ENCODE measurements at places on chromosomes 4 and X. TPM values are rescaled to one million over a fixed set of nuclear protein-coding genes. Genes with fewer than 3 reads are reported as not detected.

Gene CENPVL3
- total RNA-seq: 0.19 TPM

Gene DDX53
- total RNA-seq: not detected

Gene REPS2
- not detected for total RNA-seq

Gene RNF150
- not detected for total RNA-seq

Gene COX7B2
- total RNA-seq: not detected

DNA sequence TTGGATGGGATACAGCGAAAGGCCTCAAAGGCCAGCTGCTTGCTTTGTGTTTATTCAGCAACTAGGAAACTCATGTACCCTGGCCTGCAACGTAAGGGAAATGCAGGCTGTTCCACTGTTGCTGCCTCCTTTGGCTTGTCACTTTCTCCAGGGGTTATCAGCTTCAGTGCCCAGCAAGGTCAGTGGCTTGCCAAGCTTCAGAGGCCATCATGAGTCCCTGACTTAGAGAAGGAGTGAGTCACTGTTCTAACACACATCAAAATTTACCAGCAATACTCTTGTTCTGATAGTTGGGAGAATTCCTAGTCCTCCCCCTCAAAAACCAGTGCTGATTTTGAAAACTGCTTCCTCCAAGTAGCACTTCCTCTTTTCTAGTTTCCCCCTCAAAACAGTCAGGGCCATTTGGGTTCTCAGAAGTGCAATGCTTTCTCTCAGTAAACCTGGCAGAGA, 250.8 kb downstream of the ARHGAP24 start:
- H3K4me1 ChIP-seq: no peaks in the 10 kb centered on the region
- no peak overlapping the region for H3K27ac ChIP-seq
- no peak for DNase-seq
- no peaks in the 10 kb centered on the region for H3K36me3 ChIP-seq
- H3K4me3 ChIP-seq: no peak overlapping the region

DNA sequence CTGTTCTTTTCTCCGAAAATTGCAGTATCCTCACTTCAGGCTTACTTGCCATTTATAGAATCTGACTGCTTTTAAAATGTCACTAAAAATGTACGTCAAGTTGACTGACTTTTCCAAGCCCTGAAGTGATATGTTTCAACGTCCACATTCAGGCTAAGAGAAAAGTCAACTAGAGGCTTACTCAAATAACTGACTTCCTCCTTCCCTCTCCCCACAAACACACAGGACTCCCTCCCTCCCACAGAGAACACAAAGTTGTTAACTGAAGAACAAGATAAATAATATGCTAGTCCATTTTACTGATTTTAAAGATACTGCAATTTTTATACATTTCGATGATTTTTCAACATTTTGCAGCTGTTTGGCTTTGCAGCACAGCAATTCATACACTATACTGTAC, 13.8 kb upstream of the CDKL2 start:
- DNase-seq: no peak
- peaks cover 8% of the 10 kb centered on the region for H3K4me1 ChIP-seq
- H3K27ac ChIP-seq: peak overlapping the region; percentile 6
- peaks cover 52% of the 10 kb centered on the region for H3K36me3 ChIP-seq
- H3K4me3 ChIP-seq: no peak overlapping the region

DNA sequence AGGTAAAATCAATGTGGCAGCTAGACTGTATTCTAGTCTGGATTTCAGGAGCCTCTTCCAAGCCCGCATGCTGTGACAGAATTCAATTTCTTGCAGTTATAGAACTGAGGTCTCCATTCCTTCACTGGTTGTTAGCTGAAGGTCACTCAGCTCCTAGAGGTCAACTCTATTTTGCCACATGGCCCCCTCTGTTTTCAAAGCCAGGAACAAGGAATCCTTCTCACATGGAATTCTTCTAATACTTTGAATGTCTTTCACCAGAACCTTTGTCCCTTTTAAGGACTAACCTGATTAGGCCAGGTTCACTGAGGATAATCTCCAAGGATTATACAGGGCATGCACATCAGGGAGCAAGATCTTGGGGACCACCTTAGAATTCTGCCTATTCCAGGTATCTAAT, 23.4 kb upstream of the MMRN1 start:
- H3K27me3 ChIP-seq: peaks cover 3% of the 10 kb centered on the region
- peaks cover under 1% of the 10 kb centered on the region for H3K4me1 ChIP-seq
- H3K36me3 ChIP-seq: no peaks in the 10 kb centered on the region

DNA sequence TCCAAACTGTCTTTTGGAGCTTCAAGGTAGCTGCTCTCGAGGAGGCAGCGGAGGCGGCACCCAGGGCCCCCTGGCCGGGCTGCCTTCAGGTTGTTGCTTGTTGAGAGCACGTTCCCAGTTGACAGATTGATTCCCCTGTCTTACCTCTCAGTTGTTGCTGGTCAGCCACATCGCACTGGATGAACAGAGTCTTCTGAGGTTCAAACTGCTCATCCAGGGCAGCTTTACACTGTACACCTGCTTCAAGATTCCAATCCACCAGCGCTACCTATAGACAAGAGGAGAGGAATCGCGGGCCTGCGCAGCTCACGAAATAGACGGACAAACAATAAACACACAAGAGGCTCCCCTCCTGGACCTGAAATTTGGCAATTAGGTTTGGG, 497 bp downstream of the HPGD start:
- no peaks in the 10 kb centered on the region for H3K36me3 ChIP-seq
- peaks cover 8% of the 10 kb centered on the region for H3K4me1 ChIP-seq
- DNase-seq: peak; percentile 12
- H3K27me3 ChIP-seq: peaks cover 24% of the 10 kb centered on the region
- peak overlapping the region; percentile 61 for H3K4me3 ChIP-seq

GRCh38 chr4:3651267-3651845, 114.8 kb upstream of the ADRA2C start:
- no peaks in the 10 kb centered on the region for H3K4me1 ChIP-seq
- H3K36me3 ChIP-seq: no peaks in the 10 kb centered on the region
- H3K27ac ChIP-seq: no peak overlapping the region
- no peak overlapping the region for H3K4me3 ChIP-seq
- H3K27me3 ChIP-seq: peaks cover 7% of the 10 kb centered on the region

DNA sequence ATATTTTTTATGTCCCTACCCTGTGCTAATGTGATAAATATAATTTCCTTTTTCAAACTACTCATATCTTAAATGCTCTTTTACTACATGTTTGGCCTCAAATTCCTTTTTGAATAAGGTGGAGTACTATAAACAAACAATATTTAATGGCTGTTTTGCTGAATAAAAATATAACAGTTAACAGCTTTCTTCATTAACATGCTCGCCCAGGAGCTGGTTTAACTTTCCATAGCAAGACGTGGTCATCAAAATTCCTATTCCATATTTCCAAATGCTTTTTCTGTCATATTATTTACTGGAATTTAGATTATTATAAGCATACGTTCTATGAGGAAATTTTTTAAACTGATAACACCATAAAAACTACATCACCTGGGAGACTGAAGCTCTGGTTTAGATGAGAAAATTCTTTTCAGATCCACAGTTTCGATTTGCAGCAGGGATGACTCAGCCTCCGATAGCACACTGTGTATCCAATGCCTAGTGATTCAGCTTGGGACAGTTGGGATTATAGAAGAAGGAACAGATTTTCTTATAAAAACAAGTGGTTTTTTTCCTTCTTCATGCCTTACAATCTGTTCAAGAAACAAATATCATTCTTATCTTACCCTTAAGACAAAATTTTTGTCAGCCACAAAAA, 129.1 kb downstream of the FBXO8 start:
- H3K36me3 ChIP-seq: no peaks in the 10 kb centered on the region
- no peaks in the 10 kb centered on the region for H3K4me1 ChIP-seq
- H3K4me3 ChIP-seq: no peak overlapping the region
- H3K27me3 ChIP-seq: peaks cover 12% of the 10 kb centered on the region
- no peak overlapping the region for H3K27ac ChIP-seq
- DNase-seq: no peak

GRCh38 chr4:138845054-138845453, 170.5 kb upstream of the NOCT start:
- no peak overlapping the region for H3K27ac ChIP-seq
- H3K4me1 ChIP-seq: no peaks in the 10 kb centered on the region
- H3K36me3 ChIP-seq: no peaks in the 10 kb centered on the region
- H3K4me3 ChIP-seq: no peak overlapping the region

GRCh38 chr4:118729287-118730286, 44.4 kb downstream of the METTL14 start:
- no peaks in the 10 kb centered on the region for H3K27me3 ChIP-seq
- H3K4me1 ChIP-seq: peaks cover 8% of the 10 kb centered on the region
- no peak for DNase-seq
- no peak overlapping the region for H3K27ac ChIP-seq
- no peak overlapping the region for H3K4me3 ChIP-seq
- peaks cover 32% of the 10 kb centered on the region for H3K36me3 ChIP-seq

- peaks cover 3% of the 10 kb centered on the region for H3K4me1 ChIP-seq
- no peak for DNase-seq
- peaks cover 1% of the 10 kb centered on the region for H3K27me3 ChIP-seq
These were observed 162.9 kb upstream of the NOCT start for GRCh38 chr4:138852681-138853080.

DNA sequence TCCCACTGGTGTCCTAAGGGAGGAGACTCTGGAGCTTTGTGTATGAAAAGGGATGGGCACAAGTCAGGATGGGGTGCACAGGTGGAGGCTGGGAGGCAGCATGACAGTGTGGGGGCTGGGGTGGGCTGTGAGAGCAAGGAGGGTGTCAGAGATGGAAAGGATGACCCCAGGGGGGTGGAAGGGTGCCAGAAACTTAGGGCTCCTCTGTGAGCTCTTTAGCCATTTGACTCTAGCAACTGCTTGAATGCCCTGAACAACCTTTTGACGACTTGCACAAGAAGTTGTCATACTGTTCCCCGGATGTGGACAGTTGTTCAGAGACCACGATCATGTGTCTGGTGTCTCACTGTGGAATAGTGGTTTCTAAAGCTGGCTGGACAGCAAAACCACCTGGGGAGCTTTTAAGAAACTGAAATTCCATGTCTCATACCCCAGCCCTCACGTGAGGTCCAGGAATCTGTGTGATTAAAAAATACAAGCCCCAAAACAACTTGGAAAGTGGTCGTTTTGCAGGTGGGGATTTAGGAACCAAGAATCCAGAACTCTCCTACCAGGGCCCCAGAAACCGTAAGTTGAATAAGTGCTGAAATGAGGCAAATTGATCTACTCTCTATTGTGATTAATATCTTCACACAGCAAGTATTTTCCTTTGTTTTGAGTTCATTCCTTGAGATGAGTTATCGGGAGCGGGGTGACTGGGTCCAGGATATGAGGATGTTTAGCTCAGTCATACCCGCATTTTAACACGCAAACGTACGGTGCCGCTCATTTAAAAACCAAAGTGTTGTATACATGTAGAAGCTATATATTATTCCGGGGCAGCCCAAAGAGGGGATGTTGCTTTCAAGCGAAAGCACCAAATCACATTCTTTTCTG, 3.4 kb downstream of the RHOH start:
- DNase-seq: peak; percentile 91
- peak overlapping the region; percentile 98 for H3K27ac ChIP-seq
- no peaks in the 10 kb centered on the region for H3K27me3 ChIP-seq

DNA sequence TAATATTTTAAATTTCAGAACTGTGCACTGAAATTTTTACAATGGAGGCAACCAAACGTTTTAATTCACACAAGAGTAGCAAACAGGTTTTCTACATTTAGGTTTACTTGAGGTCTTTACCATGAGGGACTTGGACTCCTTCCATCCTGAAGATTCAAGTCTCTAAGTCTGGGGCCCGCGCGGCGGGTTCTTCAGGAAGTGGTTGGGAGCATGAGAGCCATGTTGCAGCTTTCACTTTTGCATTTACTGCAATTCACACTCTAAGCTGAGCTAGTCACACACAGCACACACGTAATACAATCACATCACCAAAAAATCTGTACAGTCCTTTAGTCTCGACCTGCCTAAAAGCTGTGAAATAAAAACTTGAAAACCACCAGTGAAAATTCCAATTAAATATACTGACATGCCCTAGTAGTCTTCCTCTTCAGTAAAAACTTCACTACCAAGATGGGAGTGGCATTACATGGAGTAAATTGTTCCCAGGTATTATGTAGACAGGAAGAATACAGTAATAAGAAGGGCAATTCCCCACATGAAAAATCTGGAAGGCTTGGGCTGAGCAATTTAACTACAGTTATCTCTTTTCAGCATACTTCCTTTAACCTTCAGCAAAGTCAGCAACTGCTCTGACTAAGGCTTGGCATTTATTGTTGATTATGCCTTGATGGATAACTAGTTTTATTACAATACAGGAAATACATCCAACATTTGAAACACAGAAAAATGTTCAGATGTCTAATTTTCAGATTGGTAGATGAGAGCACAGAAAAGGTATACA, 571.1 kb upstream of the DIPK2B start:
- H3K27me3 ChIP-seq: no peaks in the 10 kb centered on the region
- H3K4me3 ChIP-seq: peak overlapping the region; percentile 62
- peak overlapping the region; percentile 95 for H3K27ac ChIP-seq
- peaks cover 63% of the 10 kb centered on the region for H3K4me1 ChIP-seq

GRCh38 chr4:3417448-3417847, 24.3 kb upstream of the HGFAC start:
- no peak for DNase-seq
- H3K27ac ChIP-seq: no peak overlapping the region
- no peaks in the 10 kb centered on the region for H3K36me3 ChIP-seq
- no peaks in the 10 kb centered on the region for H3K4me1 ChIP-seq
- no peaks in the 10 kb centered on the region for H3K27me3 ChIP-seq
- H3K4me3 ChIP-seq: no peak overlapping the region

GRCh38 chr4:170687751-170688150, 598.0 kb upstream of the AADAT start:
- H3K4me1 ChIP-seq: no peaks in the 10 kb centered on the region
- no peaks in the 10 kb centered on the region for H3K27me3 ChIP-seq
- no peak overlapping the region for H3K4me3 ChIP-seq
- no peaks in the 10 kb centered on the region for H3K36me3 ChIP-seq
- DNase-seq: no peak
- H3K27ac ChIP-seq: no peak overlapping the region

- peak overlapping the region; percentile 88 for H3K27ac ChIP-seq
- DNase-seq: no peak
- H3K4me1 ChIP-seq: peaks cover 79% of the 10 kb centered on the region
These were observed 25.0 kb downstream of the GPR174 start for GRCh38 chrX:79169484-79169883.

- no peak for DNase-seq
- H3K4me1 ChIP-seq: peaks cover 2% of the 10 kb centered on the region
- H3K27ac ChIP-seq: no peak overlapping the region
- no peak overlapping the region for H3K4me3 ChIP-seq
These were observed 895 bp upstream of the OPN1LW start for GRCh38 chrX:154142950-154143745.

GRCh38 chr4:20422398-20422797, 170.7 kb downstream of the SLIT2 start:
- peak; percentile 44 for DNase-seq
- H3K36me3 ChIP-seq: no peaks in the 10 kb centered on the region
- peaks cover 4% of the 10 kb centered on the region for H3K27me3 ChIP-seq

GRCh38 chr4:137378821-137379220, 153.5 kb downstream of the PCDH18 start:
- H3K4me1 ChIP-seq: no peaks in the 10 kb centered on the region
- no peaks in the 10 kb centered on the region for H3K27me3 ChIP-seq
- DNase-seq: no peak
- H3K4me3 ChIP-seq: no peak overlapping the region
- H3K27ac ChIP-seq: no peak overlapping the region
- no peaks in the 10 kb centered on the region for H3K36me3 ChIP-seq

GRCh38 chr4:108829966-108830492, 67.2 kb upstream of the ETNPPL start:
- no peak for DNase-seq
- H3K27me3 ChIP-seq: peaks cover 2% of the 10 kb centered on the region

Data from activated CD4-positive, alpha-beta memory T cell treated with anti-CD3 and anti-CD28 coated beads for 36 hours (primary cell).